Central memory CD8-positive, alpha-beta T cell (primary cell): ENCODE measurements at places on chromosomes 3 and 15.

DNA sequence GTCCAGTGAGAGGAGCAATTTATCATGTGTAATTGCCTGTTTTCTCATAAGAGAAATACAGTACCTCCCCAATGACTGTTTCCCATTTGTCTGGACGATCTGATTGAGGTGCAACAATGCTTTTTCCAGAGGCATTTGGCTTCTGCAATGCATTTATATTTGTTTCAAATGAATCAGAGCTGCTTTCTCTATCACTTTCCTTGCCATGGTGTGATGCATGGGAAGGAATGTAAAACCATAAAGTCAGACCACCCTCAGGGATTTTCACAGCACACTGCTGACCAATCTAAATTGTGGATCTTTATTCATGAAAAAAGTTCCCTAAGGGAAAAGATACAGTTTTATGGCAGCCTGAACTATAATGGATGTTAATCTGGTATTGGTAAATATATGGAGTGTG lies 333.0 kb downstream of the ZNF385D start:
- DNase-seq: no peak

GRCh38 chr3:107222907-107223306 lies 154.3 kb upstream of the CCDC54 start:
- DNase-seq: no peak

GRCh38 chr3:118761291-118761606 lies 273.4 kb downstream of the IGSF11 start:
- no peak for DNase-seq

GRCh38 chr15:73295630-73296286 lies 73.0 kb downstream of the HCN4 start:
- DNase-seq: no peak

GRCh38 chr3:161142486-161142885 lies 37.3 kb upstream of the B3GALNT1 start:
- DNase-seq: no peak

- no peak for DNase-seq
These were observed 9.5 kb downstream of the RAB6B start for GRCh38 chr3:133886031-133886722.

- no peak for DNase-seq
These were observed 133.8 kb upstream of the TMC3 start for GRCh38 chr15:81507831-81508230.

- no peak for DNase-seq
These were observed 59.4 kb downstream of the TMEM44 start for GRCh38 chr3:194573680-194574437.

- no peak for DNase-seq
These were observed 138.0 kb upstream of the BHLHE40 start for GRCh38 chr3:4841225-4841624.

DNA sequence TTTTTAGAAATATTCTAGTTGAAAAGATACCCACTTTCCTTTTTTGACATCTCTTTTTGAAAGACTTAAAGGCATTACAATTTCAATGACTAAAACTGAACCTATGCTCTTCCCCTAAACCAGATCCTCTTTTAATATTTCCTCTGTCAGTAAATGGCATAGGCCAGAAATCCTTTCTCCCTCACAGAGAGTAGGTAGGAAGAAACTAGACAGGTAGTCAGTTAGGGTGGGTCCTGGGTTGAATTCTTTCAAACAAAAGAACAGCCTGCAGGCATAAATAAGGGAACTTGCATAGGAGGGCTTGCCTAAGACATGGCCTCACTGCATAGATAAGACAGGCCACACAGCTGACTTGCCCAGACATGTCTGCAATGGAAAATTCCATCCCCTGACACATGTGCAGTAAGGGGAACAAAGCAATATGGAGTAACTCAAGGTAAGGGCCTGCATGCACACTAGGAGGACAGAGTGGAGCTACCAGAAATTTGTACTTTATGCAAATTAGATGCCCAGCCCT lies 23.1 kb downstream of the PLSCR5 start:
- DNase-seq: no peak

GRCh38 chr3:62007036-62007435 lies 366.3 kb downstream of the FEZF2 start:
- DNase-seq: no peak

DNA sequence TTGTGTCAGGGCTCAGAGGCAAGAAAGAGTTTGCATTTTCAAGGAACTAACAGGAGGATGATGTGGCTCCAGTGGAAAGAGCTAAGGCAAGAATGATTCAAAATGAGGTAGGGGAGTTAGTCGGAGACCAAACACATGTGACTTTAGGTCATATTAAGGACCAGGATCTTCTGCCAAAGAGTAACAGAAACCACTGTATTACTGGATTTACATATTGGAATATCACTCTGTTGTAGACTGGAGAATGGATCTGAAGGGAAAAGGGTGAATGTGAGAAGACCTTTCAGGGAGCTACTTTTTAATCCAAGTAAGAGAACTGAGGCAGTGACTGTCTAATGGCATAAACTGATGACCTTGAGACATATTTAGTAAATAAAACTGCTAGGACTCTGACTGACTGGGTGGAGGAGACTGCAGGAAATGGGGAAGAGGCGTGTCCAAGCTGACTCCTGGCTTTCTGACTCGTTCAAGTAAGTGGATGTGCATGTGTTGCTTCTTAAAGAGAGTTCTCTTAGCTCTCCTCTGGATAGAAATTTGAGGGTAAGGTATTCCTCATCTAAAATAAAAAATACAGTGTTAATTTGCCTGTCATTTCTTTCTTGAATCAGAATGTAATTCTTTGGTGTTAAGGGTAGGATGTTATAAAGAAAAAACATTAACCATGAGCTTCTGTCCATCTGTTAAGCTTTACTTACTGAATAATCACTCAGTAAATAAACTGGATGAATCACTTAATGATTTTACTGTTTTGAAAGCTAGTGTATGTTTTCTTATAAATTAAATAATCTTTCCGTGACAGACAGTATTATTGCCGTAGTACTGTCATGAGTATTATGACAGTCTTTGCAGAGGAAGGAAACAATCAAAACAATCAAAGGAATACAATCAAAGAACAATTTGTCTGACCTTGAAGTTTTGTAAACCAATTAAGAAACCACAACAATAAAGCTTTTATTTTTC lies 58.3 kb upstream of the CFAP20DC start:
- DNase-seq: no peak

DNA sequence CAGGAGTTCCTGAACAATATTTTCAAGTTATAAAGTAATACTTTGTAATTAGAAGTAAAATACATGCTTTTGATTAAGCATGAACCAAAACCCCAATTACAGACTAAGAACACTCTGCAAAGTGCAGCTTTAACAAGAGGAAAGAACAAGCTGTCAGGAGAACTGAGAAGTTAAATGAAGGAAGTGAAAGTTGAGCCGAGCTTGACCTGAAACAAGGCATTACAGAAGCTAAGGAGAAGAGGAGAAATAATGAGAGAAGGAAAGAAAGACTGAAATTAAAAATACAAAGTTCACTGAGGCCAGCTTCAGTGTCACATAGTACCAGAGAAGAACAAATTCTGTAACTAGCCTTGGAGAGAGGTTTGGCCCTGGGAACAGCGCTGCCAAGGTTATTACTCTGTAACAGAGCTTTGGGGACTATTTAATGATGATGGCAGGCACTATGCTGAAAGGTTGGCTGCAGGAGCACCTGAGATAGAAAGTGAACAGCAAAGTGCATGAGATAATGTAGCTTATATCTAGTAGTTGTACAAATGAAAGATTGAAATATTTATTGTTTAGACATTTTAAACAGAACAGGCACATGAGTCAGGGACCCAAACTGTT lies 241.9 kb upstream of the PEX5L start:
- no peak for DNase-seq

GRCh38 chr3:20873235-20873634 lies 687.2 kb upstream of the SGO1 start:
- DNase-seq: no peak

- no peak for DNase-seq
These were observed 52.5 kb downstream of the COL8A1 start for GRCh38 chr3:99690761-99691369.

DNA sequence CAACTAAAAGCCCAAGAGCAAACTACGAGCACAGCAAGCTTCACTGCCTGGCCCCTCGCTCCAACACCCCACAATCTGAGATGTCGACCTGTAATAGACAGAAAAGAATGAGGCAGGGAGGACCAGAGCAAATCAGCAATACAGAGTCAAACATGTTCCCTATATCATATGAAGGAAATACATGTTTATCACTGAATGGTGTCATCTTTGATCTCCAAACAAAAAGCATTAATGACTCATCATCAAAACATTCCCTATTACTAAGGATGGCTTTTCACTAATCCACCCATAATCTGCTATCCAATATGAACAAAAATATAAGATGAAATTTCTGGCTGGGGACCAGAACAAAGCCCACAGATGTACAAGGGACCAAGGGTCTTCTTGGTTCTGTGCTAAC lies 34.7 kb downstream of the MYO5A start:
- no peak for DNase-seq

DNA sequence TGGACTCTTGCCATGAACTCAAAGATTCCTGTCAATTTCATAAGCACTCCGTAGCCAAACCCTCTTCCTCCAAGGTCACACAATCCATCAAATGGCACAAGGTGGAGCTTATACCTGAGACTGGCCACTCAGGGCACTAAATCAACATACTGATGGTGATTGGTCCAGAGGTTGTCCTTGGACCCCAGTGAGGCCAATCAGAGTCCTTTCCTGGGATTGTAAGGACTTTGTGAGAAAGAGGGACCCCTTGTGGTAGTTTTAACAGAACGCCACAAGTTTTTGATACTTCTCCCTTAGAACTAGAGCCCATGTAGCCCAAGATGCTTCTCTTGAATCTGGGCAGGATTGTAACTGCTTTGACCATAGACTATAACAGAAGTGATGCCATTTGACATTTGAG lies 44.4 kb upstream of the LARS2 start:
- DNase-seq: no peak

- DNase-seq: no peak
These were observed 495.3 kb upstream of the ARPP21 start for GRCh38 chr3:35144011-35144410.

DNA sequence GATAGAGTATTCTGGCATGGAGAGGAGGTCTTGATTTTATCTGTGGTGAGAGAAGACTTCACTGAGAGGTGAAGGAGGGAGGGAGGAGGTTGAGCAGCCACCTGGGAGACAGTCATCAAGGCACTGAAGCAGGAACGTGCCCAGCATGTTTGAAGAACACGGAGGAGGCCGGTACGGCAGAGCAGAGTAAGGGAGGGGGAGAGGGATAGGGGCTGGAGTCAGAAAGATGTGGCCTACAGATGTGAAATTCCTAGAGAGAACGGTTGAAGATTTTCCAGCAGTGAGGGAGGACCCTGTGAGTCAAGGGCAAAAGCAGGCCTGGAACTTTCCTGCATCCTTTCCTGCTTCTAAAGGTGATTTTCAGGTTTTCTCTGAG lies 21.7 kb upstream of the IQCF6 start:
- DNase-seq: no peak

- DNase-seq: no peak
These were observed 222.0 kb downstream of the P3H2 start for GRCh38 chr3:189898559-189899153.

- DNase-seq: no peak
These were observed 5.6 kb upstream of the ZBTB47 start for GRCh38 chr3:42647821-42648459.

DNA sequence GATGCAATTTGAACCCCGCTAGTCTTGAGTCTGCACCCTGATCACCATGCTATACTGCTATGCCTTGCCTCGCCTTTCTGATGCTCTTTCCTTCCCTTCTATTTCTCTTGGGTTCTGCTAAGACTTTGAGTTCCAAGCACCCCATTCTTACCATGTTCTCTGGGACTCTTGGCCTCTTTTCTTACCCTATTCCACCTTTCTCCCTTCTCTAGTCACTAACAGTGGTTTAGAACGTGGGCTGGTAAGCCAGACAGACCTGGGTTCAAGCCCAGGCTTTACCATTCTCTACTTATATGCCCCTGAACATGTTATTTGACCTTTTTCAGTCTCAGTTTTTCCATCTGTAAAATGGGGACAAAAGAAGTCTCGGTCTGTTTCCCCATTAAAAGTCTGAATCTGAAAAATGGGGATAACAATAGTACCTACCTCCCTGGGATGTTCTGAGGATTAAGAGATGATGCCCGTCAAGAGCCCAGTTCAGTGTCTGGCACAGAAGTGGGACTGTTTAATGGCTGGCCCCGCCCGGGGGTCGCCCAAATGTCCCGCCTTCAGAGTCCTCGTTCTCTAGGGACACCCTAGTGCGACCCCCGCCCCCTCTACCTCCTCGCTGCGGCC lies 376 bp downstream of the TADA3 start:
- DNase-seq: no peak

DNA sequence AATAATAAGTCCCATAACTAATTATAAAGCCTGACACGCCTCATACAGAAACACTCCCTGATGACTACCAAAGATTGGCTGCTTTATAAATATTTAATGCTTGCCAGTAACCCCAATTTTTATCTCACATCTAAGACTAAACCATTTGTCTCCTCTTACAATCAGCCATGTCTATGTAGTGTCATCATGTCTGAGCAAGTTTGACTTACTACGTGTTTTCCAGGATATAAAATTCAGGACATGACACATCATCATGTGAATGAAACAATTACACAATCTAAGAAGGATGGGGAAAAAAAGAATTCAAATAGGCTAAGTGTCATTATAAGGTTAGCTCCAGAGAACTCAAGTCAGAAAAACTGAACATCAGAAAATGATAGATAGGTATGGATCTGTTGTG lies 208.7 kb downstream of the MECOM start:
- no peak for DNase-seq

DNA sequence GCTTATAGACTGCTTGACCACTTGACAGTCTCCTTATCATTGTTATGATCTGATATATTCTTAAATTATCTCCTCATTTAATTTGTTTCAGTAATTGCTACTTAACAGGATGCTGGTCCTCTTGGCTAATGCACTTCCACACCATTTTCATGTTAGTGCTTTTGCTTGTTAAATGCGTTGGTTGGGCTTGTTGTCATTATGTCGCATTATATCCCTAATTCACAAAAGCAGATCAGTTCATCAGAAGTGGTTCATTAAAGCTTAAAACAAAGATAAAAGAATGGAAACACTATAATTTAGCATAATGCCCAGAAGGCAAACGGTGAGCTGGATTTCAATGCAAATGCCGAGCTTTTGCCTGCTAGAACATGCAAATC lies 17.1 kb upstream of the EHHADH start:
- no peak for DNase-seq

GRCh38 chr3:128252083-128252482 lies 98.8 kb downstream of the EEFSEC start:
- no peak for DNase-seq

- DNase-seq: no peak
These were observed 504 bp upstream of the PDHB start for GRCh38 chr3:58434168-58434504.

GRCh38 chr15:60352525-60352924 lies 45.3 kb downstream of the ANXA2 start:
- DNase-seq: no peak

DNA sequence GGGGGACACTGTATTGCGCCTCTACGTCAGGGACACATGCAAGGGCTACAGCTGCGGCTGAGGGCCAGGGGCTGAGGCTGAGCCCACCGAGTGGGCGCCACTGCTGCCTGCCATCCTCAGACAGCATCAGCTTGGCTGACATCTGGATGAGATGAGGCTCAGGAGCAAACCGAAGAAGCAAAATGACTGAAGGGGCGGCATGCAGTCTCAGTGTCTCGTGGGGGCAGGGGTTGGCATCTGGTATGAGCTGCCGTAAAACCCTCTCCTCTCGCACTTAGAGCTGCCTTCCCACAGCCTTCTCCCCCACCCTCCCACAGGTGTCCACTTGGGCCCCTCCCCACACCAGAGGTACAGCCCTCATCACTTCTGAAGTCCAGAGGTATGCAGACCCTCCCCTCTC lies 24.2 kb upstream of the CMTM7 start:
- no peak for DNase-seq

- no peak for DNase-seq
These were observed 115.8 kb upstream of the IGSF10 start for GRCh38 chr3:151576511-151577137.
